ENCODE measurements at places on chromosomes 6 and 20.

GRCh38 chr6:157561414-157561790 is 180.4 kb downstream of the ZDHHC14 start:
- DNase-seq, result no peak

DNA sequence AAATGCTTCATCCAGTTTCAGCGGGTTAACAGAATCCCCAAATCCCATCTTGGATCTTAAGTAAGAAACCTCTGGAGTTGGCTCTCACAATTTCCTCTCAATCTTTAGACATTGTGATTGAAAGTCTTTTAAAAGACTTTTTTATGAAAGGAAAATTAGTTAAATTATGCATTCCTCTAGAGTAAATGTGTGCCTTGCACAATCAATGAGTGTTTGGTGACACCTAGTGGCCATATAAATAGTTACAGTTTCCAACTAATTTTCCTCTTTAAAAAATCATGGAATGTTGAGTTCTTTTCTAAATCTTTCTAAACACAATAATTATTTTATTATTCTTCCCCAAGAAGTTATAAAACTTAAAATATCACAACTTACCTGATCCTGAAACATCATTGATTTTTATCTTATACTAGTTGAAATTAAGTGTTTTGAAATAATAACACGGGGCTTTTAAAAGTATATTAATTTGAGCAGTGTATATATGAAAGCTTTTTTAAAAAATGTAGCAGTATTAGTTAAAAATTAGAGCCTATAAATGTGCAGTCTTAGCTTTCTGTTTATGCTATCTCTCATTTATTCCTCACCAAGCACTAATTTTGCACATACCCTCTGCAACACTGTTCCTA is 66.4 kb downstream of the PKHD1 start:
- no peak for DNase-seq

GRCh38 chr20:15511551-15511950 is 1061.7 kb downstream of the KIF16B start:
- no peak for DNase-seq

GRCh38 chr6:123803504-123804013 is at the start of gene NKAIN2:
TSS of gene NKAIN2 (plus strand) at chr6:123803865.
- no peak for DNase-seq

GRCh38 chr20:62080249-62080990 is 14.7 kb upstream of the TAF4 start:
- no peak for DNase-seq

DNA sequence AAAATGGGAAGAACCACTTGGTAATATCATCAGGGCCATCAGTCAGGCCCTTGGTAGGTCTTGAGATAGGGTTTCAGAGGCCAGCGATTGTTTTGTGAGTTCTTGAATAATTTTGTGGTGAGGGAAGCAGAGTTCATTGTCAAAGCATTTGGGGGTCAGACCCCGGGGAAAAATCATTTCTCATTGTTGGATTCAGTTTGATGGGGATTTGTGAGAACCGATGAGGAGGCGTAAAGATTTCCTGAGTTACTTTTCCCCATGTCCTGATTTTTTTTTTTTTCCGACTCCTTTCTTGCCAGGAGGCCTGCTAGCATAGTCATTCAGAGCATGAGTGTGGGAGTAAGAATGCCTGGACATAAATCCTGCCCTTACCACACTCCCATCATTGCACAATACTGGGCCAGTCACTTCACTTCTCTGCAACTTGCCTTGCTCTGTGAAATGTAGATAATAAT is 60.3 kb downstream of the TSHZ2 start:
- no peak for DNase-seq
